Hematopoietic multipotent progenitor cell treated with erythropoietin and hydrocortisone succinate and interleukin-3 and kit ligand, for 17 days (in vitro differentiated cells): ENCODE measurements at places on chromosomes 1 and 21.

DNA sequence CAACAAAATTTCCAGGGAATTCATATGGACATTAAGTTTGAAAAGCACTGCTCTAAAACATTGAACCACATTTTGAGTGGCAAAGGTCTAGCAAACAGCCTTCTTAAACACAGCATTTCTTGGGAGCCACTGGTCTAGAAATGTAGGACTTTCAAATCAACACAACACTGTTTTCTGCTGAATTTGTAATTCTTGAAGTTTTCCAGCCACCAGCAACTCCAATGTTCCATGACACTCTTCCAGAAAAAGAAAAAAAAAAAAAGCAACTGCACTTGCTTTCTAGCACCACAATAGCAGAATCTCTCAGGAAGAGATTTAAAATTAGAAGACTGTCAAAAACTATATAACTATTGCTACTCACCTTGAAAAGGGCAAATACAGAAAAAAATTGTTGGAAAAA is 4.5 kb downstream of the SYDE2 start:
- DNase-seq: no peak

GRCh38 chr1:14578156-14578555 is 20.3 kb upstream of the KAZN start:
- no peak for DNase-seq

- no peak for DNase-seq
Measured at GRCh38 chr1:158179301-158180041, 1.2 kb upstream of the CD1D start.

DNA sequence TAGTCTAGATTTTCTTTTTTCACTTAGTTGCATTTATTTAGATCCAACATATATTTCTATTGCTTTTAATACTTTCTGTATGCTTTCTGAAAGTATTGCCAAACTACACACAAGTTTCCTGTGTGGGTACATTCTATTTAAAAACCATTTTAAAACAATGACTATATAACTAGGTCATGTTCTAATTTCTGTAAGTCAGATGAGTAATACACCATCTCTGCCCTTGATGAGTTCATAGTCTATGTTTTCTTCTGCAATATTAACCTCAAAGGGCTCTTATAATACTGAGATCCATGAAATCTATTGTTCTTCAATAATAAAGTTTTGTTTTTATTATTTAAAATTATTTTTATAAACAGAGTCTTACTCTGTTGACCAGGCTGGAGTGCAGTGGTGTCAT is 68.3 kb downstream of the RNASEL start:
- DNase-seq: no peak

DNA sequence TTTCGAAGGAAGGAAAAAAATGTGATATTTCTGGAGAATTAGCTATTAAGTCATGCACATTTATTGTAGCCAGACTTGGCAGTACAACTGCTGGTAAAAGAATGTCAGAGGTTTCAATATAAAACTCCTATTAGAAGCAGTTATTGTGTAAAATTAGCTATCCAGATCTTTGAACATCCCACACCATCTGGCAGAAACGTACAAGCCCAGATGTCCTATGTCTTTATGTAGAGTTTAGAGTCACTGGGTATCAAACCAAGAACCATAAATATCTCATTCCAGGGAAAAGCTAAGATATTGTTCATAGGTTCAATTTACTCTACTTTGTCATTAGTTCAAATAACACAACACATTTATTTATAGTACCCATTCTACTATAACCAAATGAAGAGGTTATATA is 31.4 kb downstream of the OLFM3 start:
- DNase-seq: no peak

- DNase-seq: no peak
Measured at GRCh38 chr21:33940881-33941245, 25.3 kb upstream of the ATP5PO start.

- DNase-seq: no peak
Measured at GRCh38 chr1:201332021-201332420, 45.5 kb downstream of the TNNT2 start.

DNA sequence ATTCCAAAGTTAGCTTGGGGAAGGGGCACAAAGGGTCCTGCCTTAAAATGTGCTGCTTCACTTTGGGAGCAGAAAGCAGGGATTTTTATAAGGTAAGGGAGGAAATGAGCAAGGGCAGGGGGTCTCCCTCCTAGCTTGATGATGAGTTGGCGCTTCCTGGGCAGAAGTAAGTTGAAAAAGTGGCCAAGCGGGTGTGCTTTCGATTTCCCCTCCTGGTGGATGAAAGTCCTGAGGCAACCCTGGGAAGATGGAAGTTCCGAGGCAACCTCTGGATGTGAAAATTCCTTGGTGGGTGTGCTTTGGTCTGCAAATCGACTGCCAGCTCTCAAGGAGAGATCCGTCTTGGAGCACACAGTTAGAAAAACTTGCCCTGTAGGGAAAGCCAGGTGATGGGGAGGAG is 41.7 kb upstream of the CD2 start:
- no peak for DNase-seq
